Peyer's patch (tissue), 4 donors: ENCODE measurements at places on chromosomes 4 and X. TPM values are rescaled to one million over a fixed set of nuclear protein-coding genes. Genes with fewer than 3 reads are reported as not detected.

DNA sequence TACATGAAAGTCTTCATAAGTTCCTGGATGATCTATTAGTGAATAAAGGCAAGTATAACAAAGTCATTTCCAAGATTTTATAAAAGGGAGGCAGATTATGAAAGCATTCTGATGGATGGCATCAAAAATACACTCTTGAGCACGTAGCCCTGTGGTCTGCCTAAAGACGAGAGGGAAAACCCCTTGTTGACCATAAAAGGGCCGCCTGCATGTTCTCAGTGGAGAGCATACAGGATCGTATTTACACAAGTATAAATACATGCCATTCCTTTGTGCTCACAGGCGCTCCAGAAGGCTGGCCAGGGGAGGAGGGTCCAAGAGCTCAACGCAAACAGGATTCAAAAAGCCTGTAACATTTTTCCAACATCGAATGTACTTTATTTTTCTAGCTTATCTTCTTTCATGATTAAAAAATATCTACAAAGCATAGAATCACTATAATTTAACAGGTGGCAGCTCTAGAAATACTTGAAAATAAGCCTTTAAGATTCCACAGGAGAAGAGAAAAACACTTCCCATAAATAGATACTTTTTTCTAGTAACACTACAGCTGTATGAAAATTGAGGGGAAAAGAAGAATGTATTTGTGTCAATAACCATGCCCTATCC is 29.6 kb downstream of the PDGFC start:
- no peak for DNase-seq

GRCh38 chr4:39295784-39296183 is 70.4 kb downstream of the RFC1 start:
- no peak for DNase-seq

DNA sequence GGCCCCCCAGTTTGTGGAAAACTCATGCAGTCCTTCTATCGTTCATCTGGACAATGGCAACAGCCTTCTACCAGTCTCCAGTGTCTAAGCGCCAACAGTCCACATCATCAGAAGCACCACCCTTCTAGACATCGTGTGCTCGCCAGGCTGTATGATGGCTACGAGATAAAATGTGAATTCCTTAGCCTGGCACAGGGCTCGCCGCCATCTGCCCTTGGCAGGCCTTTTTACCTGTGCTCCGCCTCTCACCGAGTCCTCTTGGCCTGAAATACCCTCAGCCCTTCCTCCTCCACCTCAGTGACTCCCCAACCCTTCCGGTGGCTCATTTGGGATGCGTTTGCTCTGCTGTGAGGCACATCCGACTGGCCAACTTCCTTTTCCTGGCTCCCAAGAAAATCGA is 15.9 kb upstream of the STS start:
- no peak for DNase-seq

- peak; percentile 44 for DNase-seq
Observed at GRCh38 chr4:17577665-17578481, 875 bp downstream of the LAP3 start.

DNA sequence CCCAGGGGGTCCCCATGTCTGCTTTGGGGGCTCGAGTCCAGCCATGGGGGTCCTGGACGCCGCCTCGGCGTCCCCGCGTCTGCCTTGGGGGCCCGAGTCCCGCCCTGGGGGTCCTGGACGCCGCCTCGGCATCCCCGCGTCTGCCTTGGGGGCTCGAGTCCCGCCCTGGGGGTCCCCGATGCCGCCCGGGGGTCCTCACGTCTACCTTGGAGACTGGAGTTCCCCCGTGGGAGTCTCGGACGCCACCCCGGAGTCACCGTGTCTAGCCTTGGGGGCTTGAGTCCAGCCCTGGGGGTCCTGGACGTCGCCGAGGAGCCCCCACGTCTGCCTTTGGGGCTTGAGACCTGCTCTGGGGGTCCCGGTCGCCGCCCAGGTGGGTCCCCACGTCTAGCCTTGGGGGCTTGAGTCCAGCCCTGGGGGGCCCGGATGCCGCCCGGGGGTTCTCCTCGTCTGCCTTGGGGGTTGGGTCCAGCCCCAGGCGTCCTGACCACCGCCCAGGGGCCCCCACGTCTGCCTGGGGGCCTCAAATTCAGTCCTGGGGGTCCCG is 1.1 kb upstream of the GTPBP6 start:
- DNase-seq, result no peak

DNA sequence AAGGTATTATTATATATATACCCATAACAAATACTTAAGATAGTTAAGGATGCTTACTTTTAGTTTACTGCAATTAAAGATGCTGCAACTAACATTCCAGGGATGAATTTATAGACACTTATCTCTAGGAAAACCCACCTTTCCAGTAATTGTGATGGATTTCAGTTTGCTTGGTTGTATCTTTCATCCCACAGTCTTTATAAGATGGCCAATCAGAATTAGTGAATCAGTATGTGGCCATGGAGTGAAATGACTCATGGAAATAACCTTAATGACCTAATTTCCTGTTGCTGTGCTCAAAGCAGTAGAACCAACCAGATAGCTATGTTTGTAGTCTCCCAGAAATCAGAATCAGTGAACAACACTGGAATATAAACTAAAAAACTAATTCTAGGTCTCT is 26.4 kb downstream of the MOSPD2 start:
- no peak for DNase-seq

GRCh38 chr4:73392936-73393335 is 11.2 kb upstream of the ALB start:
- DNase-seq, result no peak

DNA sequence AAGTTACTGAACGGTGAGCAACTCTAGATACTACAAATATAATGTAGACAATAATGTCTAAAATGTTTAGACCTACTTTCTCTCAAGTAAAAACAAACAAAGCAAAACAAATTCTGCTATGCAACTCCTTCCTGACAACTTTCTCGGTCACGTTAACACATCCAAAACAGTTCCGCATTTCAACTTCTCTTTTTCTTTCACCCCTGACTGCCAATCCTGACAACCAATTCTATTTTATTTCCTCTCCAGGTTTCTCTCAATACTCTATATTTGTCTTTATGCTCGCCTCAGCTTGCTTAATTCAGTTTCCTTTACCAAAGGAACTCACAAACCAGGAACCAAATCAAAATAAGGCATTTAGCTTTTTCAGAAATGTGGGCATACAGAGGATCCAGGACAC is 513.0 kb downstream of the FSTL5 start:
- no peak for DNase-seq

DNA sequence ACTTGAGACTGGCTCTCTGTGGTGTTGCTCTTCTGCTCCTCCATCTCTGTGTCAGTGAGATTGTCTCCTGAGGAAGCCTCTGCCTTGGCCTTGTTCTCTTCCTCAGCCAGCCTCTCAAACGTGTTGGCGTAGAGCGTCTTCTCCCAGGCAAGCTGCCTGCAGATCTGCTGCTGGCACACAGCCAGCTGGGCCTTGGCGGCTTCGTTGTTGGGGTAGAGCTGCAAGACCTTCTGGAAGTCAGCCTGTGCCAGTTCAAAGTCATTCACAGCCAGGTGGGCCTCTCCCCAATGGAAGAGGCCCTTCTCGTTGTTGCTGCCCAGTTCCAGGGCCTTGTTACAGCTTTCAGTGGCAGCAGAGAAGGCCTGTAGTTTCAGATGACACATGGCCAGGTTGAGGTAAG is 159.1 kb downstream of the NDST3 start:
- no peak for DNase-seq

GRCh38 chr4:76305033-76305687 is 1.4 kb upstream of the STBD1 start:
- DNase-seq, result no peak

GRCh38 chr4:138223231-138223910 is 18.8 kb downstream of the SLC7A11 start:
- DNase-seq, result no peak

DNA sequence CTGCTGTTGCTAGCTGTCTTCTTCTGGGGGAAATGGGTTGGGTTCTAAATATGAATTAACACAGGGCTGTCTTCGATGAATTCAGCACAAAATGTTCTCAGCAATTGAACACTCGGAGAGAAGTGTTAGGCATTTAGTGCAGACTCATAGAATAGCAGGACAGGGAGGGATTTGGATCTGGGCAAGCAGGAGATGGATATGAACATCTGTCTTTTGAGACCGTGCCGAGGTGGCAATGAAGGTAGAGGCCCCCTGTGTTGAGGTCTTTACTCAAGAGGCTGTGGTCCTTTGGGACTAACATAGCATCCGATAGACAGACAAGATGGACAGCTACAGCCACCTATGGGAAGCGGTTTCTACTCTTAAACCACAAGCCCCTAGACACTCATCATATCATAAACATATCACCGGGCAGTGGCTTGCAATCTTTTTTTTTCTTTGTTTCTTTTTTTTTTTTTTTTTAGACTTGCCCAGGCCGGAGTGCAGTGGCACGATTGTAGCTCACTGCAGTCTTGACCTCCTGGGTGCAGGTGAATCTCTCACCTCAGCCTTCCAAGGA is 6.7 kb downstream of the CD99 start:
- peak; percentile 11 for DNase-seq

DNA sequence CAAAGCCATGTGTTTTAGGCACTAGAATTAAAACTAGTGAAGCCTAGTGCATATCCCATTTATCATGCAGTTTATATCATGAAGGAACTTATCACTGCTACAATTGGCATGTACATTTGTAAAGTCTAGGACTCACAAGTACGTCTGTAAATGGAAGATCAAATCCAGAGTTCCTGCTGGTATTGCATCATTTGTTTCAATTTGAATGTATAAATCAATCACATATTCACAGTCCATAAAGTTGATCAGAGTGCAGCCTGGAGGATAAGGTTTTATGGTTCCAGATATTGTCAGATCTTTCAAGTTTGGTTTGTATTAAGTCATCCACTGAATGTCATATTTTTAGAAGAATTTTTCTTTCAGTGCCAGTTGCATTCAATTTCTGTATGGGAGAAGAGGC is 32.6 kb upstream of the PDE5A start:
- no peak for DNase-seq

- DNase-seq, result no peak
Observed at GRCh38 chr4:4658052-4658451, 116.2 kb upstream of the STX18 start.

DNA sequence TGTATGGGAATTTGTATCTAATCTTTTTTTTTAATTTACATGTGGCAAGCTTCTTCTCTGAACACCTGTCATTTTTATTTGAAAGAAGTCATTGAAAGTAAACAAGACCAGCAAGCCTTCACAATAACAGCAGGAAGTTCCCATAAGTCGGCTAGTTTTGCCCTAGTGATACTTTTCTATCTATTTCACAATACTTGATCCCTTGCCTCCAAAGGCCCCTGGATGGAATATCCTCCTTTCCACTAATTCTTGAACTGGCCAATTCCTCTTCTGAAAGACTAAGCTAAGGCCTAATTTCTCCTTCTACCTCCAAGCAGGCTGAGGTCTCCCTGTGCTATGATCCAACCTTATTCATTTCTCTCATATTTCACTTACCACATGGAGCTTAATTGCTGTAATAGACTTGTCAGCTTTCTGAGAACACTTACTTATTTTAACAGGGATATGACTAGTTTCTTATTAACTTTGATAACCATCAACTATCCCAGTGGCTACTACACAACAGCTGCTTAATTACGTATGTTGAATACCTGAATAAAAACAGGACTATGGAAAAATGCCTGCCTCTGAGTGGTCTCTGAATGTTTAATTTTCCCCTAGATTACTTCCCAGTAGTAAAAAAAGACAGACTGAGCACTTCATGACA is 194.2 kb downstream of the MAD2L1 start:
- DNase-seq, result no peak

STPG2 gene
- not detected for total RNA-seq

CSTF2 gene
- 20.1 TPM for total RNA-seq

MTMR8 gene
- total RNA-seq, result 7.0 TPM

GRID2 gene
- total RNA-seq, result not detected

LRP2BP gene
- not detected for total RNA-seq

RBM46 gene
- not detected for total RNA-seq
